Stimulated activated CD8-positive, alpha-beta memory T cell treated with anti-CD3 and anti-CD28 coated beads, Interleukin-7, amount 100 ng/mL, for 4 hours (primary cell): ENCODE measurements at places on chromosomes 2 and 18.

- no peak for DNase-seq
Measured at GRCh38 chr2:198654646-198655045, 803.1 kb downstream of the SATB2 start.

GRCh38 chr2:58019229-58019628 is 27.4 kb upstream of the VRK2 start:
- no peak for DNase-seq

- DNase-seq = no peak
Measured at GRCh38 chr2:185738679-185739472, at the start of gene FSIP2. TSS of gene FSIP2 (plus strand) at chr2:185738804. CDS start at chr2:185738895, 91 bp downstream.

DNA sequence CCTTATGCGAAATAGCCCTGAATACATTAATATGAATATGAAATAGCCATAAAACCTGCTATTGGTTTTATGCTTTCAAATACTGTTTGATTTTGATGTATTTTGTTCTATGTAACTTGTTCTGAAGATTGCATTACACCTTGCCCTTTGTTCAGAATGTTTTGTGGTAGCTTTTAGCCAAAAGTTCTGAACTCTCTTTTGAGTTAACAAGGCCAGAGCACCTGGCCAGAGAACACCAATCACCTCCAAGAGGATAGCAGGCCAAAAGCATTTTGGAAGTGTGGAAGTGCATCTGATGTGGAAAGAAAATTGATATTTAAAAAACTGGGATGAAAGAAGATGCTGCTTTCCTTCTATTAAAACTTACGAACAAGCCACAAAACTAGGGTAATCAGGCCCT is 86.6 kb upstream of the PGAP1 start:
- no peak for DNase-seq

GRCh38 chr2:231602859-231603467 is 10.3 kb downstream of the TEX44 start:
- no peak for DNase-seq

GRCh38 chr2:17626986-17627385 is 86.5 kb downstream of the VSNL1 start:
- no peak for DNase-seq

- DNase-seq = no peak
Measured at GRCh38 chr18:74524097-74524496, 10.2 kb upstream of the CNDP1 start.
